ENCODE measurements at places on chromosomes 1 and 21.

- DNase-seq, result no peak
Measured at GRCh38 chr1:74686928-74687327, 13.3 kb upstream of the ERICH3 start.

DNA sequence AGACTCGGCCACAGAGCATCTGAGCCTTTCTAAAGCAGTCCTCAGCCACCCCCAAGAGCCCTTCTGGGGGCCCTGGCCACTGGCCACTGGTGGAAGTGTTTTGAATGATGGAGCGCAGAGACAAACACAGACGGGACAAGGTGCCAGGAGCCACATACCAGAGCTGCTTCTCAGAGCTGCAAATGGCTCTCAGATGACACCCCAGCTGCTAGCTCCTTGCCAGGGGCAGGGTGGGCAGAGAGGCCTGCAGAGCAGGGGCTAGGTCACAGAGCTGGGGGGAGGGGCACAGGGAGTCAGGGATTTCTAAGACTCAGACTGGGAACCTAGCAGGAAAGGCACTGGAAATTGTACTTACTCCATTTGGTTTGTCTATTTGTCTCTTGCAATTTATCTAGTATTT, 30.4 kb downstream of the KCNN3 start:
- DNase-seq, result no peak

- no peak for DNase-seq
Measured at GRCh38 chr1:154548028-154548427, 10.4 kb downstream of the UBE2Q1 start.

DNA sequence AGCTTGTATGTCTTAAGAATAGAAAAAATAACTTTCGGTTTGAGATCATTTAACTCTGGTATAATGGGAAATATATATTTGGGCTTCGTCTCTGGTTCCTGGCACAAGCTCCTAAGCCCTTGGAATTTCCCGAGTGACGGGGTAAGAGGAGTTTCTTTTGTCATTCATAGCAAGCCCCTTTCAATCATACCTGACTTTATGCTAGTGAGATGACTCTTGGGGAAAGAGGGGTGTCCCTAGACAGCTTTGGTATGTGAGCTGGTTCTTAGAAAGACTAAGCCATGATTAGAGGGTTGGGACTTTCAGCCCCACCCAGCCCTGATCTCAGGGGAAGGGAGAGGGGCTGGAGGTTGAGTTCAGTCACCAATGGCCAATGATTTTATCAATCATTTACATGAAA, 13.9 kb upstream of the MTARC1 start:
- DNase-seq, result no peak

DNA sequence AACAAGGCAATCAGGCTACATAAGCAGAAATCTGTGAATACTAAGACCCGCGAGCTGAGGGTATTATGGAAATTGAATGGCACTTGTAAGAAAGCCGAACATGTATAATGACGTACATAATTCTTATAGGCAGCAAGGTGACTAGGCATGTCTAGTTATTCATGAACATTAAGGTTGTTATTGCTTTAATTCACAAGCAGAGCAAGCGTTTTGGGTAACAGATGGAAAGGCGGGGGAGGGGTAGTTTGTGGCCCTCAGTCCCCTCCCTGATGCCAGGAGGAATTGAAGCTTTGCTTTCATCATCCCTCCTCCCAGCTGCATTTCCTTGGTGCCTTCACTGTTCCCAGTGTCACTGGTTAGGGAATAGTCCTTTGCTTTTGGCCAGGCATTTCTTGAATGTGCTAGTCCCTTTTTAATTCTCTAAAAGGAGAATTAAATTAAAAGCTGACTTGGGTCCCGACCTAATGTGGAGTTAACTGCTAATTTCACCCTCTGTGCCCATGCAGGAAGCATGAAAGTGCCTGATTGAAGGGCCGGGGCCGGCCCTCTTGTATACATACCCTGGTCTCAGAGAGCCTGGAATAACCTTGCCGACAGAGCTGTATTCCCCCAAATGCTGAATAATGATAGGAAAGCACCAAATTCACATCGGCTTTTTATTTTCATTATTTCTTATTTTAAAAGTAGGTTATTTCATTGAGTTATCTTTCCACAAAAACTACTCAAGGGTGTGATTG, 42.5 kb downstream of the RYR2 start:
- DNase-seq, result no peak

DNA sequence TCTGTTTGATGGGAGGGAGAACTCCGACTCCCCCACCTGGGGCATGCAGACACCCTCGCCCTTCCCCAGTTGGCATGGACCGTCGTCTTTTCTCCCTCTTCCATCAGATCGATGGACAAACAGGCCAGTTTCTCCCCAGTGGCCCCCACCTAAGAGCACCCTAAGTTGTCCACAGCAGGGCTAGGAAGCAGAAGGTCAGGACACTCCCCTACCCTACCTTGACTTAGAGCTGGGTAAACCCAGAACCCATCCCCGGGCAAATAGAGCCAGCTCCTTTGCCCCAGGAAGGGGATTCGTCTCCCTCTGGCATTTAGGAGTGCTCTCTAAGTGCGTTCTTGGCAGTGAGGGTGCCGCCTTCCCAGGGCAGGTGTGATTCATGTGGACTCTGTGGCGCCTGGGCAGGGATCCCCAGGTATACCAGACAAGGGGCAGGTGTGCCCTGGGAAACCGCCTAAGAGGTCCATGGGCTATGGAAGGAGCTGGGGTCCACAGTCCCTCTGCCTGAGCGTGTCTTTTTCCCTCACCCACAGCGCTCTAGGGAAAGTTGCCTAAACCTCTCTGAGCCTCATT, 2.7 kb upstream of the RUNX3 start:
- no peak for DNase-seq

DNA sequence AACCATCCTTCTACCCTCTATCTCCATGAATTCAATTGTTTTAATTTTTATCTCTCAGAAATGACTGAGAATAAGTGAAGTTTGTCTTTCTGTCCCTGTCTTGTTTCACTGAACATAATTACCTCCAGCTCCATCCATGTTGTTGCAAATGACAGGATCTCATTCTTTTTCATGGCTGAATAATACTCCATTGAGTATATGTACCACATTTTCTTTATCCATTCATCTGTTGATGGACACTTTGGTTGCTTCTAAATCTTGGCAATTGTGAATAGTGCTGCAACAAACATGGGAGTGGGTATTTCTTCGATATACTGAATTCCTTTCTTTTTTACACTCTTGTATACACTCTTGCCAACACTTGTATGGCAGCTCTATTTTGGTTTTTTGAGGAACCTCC, 72.8 kb upstream of the COX20 start:
- DNase-seq, result no peak

DNA sequence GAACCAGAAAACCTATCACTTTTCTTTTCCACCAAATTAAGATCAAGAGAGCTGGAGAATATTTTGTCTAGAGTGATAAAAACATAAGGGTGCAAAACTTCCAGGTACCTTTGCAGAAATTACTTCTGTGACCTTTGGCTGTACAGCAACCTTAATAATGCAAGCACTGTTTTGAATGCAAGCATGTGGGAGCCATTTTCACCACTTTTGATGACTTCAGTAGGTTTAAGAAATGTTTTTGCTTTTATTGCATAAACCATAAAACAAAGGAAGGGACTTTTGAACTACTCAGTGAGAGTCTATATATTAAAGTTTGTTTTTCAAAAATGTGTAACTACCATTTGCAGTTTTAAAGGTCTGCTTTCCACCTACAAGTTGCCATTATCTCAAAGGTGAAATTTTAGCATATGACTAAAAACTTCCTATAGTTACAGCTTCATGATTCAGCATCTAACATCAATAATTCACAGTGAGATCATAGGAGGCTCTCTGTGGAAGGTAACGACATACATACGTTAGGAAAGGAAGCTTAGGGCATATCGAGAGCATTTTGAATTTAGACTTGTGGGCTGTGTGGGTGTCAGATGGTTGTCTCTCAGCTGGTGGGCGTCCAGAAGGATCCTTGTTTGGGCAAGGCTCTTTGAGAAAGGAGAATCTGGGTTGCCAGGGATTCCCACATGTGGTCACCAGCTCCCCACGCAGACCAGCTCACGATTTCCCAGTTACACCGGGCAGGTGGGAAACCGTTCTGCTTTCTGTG, 1.1 kb upstream of the GADD45A start:
- no peak for DNase-seq

Data from AG09309 (cell line).